ENCODE measurements at places on chromosomes 12 and 14.
A peak's percentile ranks its signal among the peaks of the same experiment; 100 is the strongest.

- no peak for DNase-seq
Measured at GRCh38 chr14:94400422-94400841, 12.0 kb upstream of the SERPINA1 start.

DNA sequence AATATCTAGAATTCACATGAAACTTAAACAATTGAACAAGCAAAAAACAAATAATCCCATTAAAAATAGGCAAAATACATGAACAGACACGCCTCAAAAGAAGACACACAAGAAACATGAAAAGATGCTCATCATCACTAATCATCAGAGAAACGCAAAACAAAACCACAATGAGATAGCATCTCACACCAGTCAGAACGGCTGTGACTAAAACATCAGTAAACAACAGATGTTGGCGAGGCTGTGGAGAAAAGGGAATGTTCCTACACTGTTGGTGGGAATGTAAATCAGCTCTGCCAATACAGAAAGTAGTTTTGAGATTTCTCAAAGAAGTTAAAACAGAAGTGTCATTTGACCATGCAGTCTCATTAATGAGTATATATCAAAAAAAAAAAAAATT lies 121.3 kb downstream of the PTPRO start:
- no peak for DNase-seq

DNA sequence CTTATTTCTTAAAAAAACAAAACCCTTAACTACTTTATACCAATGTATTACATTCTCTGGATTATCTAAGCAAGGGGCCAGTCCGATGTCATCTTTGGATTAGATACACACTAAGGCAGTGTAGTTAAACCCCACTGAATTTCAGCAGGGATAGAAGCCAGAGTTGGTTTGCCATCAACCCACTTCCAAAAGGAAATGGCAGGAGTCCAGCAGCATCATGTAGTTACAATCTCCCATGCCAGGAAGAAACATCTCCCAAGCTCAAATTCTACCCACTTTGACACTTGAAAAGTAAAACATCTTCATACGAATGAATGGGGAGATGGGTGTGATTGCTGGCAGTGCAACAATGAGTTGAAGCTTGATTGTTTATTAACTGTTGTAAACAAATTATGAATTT lies 203.5 kb upstream of the PLXNC1 start:
- no peak for DNase-seq

DNA sequence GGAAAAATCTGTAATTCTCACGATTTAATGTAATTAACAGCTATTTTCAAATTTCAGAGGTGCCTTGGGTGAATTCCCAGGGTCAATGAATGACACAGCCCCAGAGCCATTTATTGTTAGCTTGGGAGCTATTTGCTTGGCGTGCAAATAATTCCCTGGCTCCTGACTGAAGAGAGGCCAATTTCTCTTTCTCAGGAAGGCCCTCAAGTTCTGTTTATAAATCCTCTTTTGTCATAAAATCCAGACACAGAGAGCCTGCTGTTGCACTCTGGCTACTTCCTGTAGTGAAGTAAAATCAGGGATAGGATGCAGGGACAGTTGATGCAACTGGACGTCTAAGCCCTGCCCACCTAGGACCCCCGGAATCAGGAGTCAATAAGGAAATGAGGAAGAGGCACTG lies 154.3 kb downstream of the TMX1 start:
- no peak for DNase-seq

GRCh38 chr12:122869207-122869973 lies 26.5 kb downstream of the VPS37B start:
- no peak for DNase-seq

GRCh38 chr14:89401241-89401640 lies 15.8 kb downstream of the FOXN3 start:
- peak; percentile 22 for DNase-seq

DNA sequence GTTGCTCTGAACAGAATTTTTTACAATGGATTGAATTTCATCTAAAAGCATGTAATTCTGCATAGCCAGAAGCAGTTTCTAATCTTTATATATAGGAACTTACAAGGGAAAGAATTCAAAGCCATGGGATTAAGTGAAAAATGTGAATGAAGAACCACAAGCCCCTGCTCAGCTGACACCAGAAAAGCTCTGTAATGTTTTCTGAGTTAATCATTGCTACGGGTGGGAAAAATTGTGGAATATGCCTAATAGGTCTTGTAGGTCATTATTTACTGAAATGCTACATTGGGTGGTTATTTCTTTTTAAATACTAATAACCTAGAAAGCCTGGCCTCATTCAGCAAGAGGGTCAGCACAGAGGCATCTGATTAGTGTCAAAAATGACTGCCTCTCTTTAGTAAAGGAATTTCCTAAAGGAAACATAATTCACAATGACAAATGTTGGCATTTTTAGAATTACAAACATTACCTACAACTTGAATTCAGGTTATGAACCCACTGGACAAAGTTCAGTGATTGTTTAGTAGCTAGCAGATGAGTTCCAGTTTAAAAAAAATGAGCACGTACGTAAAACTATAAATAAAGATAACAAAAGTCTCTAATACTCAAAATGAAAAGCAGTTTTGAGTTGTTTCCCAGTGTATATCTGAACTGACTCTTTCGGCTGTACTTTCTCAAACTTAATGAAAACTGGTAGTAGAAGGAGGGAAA lies 75.3 kb downstream of the BMP4 start:
- DNase-seq, result no peak

DNA sequence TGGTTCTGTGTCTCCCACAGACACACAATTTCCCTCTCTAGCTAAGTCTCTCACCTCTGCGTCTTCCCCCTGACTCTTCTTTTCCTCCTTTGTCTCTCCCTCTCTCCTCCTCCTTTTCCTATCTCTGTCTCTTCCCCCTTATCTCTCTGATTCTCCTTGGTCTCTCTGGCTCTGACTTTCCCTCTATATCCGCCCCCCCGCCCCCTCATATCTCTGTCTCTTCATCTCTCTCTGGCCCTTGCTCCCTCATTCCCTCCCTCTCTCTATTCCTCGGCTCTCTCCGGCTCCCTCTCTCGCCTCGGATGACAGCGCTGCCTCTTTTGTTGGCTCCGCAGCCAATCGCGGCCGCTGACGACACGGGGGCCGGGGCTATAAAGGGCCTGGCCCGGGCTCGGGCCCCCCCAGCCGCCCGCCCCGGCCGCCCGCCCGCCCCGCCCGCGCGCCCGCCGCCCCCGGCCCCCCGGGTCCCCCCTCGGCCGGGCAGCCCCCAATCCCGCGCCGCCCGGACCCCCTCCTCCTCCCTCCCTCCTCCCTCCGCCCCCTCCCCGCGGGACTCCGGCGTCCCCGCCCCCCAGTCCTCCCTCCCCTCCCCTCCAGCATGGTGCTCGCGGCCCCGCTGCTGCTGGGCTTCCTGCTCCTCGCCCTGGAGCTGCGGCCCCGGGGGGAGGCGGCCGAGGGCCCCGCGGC lies at the start of gene GDF11:
Gene GDF11 (plus strand): TSS at position 404 of the 687 bp plus-strand sequence. CDS start 195 bp downstream, at position 599.
- DNase-seq, result no peak

DNA sequence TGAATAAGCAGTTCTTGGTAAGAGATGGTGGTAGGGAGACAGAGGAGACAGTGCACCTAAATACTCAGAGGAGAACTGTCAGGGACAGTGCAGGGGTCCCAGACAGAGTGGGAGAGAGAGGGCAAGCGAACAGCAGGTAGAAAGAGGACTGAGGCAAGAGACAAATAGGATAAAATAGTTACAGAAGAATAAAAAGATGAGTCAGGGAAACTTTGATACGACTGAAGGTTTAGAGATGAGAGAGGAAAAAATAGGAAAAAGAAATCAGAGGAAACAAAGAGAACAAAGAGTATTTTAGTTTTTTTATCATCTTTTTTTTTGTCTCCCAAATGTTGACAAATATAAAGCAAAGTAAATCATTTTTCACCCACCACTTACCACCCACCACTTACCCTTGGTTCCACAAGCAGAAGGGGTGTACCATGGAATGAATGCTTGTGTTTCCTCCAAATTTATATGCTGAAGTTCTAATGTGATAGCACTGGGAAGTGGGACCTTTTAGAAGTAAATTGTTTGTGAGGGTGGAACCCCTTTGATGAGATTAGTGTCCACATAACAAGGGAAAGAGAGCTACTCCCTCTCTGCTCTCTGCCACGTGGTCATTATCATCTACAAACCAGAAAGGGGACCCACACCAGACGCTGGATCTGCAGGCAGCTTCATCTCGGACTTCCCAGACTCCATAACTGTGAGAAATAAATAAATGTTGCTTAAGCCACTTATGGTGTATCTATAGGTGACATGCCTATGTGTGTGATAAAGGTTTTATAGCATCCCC lies 292.1 kb downstream of the BTG1 start:
- DNase-seq, result no peak

DNA sequence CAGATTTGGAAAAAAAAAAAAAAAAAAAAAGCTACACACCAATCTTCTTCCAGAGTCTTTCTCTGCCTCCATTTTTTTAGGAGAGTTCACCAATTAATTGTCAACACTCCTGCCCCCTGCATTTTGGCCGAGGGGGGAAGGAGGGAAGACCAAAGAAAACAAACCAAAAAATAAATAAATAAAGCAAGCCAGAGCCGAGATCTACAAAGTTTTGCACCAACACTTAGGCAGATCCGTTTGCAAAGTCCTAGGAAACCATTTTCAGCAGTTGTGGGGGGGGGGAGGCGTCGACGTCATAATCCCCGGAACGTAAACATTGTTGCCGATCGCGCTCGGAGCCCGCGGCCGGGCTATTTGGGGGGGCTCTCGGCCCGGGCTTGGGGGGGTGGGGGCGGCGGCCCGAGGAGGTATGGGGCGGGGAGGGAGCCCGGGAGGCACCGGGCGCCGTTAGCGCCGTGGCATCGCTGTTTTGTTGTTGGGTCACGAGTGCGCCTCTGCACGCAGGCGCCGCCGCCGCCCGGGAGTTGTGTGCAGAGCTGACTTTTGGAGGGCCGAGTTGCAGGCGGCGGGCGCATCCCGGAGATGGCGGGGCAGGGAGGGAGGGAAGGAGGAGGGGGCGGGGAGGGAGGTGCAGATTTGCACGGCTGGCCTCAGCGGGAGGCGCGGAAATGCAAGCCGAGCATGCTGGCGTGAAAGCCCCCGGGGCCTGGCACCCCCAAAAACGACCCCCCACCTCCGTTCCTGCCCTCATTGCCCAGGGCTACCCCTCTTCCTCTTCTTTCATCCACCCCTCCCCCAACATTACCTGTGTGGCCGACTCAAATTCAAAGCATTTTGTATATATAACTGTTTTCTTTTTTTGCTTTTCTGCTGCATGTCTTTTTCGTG lies 598 bp downstream of the KDM2B start:
- DNase-seq, result no peak

DNA sequence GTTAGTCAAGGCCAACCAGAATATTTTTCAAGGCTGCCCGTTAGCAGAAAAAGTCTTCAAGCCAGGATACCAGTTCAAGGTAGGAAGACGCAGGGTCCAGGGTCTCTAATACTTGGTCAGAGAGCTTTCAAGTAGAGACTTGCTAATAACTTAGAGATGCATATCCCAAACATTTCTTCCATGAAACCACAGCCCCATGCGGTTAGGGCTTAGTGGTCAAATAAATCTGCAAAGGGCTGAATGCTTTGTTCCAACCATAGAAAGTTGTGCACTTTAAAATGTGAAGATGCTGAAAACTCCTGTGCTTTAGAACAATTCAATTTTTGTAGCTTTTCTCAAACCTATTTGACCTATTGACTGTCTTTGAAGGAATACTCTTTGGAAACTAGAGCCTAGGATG lies 208.9 kb downstream of the PIK3C2G start:
- no peak for DNase-seq

DNA sequence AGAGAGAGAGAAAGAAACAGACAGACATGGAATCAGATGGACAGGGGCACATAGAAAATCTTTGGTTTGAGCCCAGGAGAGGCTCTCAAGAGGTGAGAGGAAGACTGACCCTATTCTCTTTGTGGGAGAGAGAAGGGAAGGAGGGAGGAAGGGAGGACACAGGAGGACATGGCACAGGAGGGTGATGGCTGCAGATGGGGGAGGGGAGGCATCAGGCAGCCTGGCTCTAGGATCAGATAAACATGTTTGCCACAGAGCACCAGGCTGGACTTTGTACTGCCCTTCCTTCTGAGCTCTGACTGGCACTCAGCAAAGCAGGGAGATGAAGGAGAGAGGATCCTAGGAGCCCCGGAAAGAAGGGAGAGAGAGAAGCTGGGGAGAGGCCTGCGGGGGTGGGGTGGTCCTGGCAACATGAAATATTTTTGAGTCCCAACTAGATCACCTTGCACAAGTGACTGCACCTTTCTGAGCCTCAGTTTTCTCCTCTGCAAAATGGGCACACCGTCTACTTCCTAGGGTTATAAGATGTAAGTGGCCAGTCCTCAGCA lies 6.1 kb downstream of the HNF1A start:
- no peak for DNase-seq

DNA sequence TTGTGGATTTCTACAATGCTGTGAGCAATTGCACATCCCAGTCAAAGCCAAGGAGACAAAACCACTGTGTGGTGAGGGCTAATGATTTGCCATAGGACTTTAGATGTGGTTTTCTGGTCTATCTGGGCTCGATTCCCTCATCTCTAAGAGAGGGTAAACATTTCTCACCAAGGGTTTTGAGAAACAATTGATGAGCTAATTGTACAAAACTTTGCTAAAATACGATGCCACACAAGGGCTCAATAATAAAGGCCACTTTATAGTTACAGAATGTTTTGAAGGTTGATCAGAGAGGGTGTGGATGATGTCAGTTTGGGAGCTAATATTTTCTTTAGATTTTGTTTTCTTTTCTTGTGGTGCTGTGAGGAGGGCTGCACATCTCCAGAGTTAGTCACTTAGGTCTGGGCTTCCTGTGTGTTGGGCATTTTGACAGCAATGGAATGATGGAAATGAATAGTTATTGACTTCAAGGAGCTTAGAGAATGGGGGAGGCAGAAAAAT lies 60.8 kb upstream of the SLC38A4 start:
- no peak for DNase-seq
